ENCODE measurements at places on chromosomes 13 and 19.
A peak's percentile ranks its signal among the peaks of the same experiment; 100 is the strongest.

DNA sequence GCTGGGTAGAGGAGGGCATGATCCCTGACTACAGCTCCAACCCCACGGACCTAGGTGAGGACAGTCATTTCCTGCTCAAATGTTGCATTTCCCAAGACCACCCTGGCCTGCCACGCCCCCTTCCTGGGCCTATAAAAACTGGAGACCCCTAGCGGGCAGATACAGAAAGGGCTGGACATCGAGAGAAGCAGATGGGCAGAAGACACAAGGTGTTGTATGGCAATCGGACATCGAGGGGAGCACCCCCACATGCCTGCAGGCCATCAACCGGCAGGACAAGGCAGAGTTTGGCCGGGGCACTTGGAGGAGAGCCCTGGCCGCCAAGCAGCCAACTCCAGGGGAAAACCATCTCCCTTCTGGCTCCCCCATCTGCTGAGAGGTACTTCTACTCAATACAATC, 746.4 kb downstream of the PCDH9 start:
- no peak for DNase-seq

DNA sequence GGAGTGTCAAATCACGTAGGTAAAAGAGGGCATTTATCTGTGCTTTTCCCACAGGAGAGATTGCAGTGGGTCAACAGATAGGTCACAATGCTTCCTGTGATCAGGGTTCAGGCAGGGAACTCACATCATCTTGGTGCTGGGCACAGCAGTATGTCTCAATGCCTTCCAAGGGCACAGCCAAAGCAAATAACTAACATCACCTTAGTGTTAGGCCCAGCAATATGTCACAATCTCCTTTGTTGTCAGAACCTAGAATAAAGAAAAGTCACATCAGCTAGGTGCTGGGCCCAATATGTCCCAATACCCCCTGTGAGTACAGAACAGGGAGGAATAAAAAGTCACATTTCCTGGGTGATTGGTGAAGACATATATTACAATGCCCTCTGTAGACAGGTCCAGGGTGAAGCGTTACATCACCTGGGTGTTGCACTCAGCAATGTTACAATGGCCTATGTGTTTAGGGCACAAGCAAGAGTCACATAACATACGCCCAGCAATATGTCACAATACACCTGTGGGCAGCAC, 11.4 kb upstream of the ZNF724 start:
- no peak for DNase-seq

- DNase-seq, result no peak
Measured at GRCh38 chr13:40440990-40441820, 225.2 kb downstream of the FOXO1 start.

GRCh38 chr13:33072282-33072681, 56.1 kb downstream of the KL start:
- DNase-seq, result peak; percentile 34

- DNase-seq, result no peak
Measured at GRCh38 chr19:3760871-3761361, 576 bp downstream of the APBA3 start.

- DNase-seq, result peak; percentile 96
Measured at GRCh38 chr19:53824134-53824611, at the start of gene NLRP12. TSS of gene NLRP12 (minus strand) at chr19:53824314. CDS start at chr19:53824174, 140 bp downstream.

GRCh38 chr13:85520445-85520844, 278.8 kb downstream of the SLITRK6 start:
- DNase-seq, result no peak

DNA sequence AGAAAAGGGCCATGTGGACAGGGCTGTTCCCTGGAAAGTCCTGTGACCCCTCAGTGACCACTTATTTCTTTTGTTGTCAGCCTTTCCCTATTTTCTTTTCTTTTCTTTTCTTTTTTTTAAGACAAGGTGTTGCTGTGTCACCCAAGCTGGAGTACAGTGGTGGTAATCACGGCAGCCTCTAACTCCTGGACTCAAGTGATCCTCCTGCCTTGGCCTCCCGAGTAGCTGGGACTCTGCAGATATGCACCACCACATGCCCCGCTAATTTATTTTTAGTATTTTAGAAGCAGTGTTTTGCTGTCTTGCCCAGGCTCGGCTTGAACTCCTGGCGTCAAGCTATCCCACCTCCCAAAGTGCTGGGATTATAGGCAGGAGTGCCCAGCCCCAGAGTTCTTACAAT, 1.1 kb upstream of the GPI start:
- DNase-seq, result no peak

- DNase-seq, result no peak
Measured at GRCh38 chr13:48737689-48738088, 84.0 kb downstream of the CYSLTR2 start.

DNA sequence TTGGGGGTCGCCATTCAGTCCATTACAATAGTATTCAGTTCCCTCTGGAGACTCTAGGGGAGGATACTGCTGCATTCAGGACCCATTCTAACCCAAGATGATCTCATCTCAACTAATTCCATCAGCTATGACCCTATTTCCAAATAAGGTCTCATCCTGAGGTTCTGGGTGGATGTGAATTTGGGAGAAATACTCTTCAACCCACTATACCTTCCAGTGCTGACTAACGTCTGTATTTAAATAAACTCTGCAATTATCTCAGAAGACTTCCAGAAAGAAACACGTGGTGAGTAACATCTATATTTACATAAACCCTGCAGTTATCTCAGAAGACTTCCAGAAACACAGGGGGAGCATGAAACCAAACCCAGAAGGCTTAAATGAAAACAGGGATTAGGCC, 1300.7 kb downstream of the PCDH9 start:
- DNase-seq, result no peak

Data from suppressor macrophage treated with lipopolysaccharide for 4 hours (primary cell).